Activated T-helper 1 cell treated with anti-CD3 and anti-CD28 coated beads, Interleukin-2, amount 50 U/mL, for 16 hours (primary cell): ENCODE measurements at places on chromosomes 7 and 10.

- no peak for DNase-seq
Observed at GRCh38 chr7:129872054-129872453, 80.7 kb downstream of the UBE2H start.

DNA sequence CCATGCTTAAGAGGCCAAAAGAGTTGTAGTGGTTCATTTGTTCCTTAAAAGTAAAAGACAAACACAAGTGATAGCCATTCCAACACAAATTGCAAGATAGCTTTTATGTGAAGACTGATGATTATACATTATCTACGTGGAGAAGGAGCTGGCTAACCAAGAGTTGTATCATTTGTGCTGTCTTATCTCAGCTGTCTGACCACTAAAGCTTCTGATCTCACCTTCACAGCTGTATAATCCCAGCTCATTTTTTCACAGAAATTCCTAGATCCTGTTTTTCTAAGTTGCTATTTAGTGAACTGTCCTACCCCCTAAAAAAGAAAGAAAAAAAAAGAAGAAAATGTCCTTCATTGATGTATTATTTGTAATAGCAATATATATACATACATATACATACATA is 9.8 kb downstream of the USP6NL start:
- no peak for DNase-seq

- DNase-seq: no peak
Observed at GRCh38 chr10:69686866-69687265, 56.8 kb downstream of the FAM241B start.

GRCh38 chr7:150972023-150972468 is 6.1 kb downstream of the KCNH2 start:
- DNase-seq: no peak

GRCh38 chr10:75272896-75273295 is 37.1 kb upstream of the COMTD1 start:
- no peak for DNase-seq

GRCh38 chr7:104962781-104963180 is 51.2 kb upstream of the KMT2E start:
- DNase-seq: no peak

GRCh38 chr7:120337308-120337907 is 64.4 kb downstream of the KCND2 start:
- DNase-seq: no peak

DNA sequence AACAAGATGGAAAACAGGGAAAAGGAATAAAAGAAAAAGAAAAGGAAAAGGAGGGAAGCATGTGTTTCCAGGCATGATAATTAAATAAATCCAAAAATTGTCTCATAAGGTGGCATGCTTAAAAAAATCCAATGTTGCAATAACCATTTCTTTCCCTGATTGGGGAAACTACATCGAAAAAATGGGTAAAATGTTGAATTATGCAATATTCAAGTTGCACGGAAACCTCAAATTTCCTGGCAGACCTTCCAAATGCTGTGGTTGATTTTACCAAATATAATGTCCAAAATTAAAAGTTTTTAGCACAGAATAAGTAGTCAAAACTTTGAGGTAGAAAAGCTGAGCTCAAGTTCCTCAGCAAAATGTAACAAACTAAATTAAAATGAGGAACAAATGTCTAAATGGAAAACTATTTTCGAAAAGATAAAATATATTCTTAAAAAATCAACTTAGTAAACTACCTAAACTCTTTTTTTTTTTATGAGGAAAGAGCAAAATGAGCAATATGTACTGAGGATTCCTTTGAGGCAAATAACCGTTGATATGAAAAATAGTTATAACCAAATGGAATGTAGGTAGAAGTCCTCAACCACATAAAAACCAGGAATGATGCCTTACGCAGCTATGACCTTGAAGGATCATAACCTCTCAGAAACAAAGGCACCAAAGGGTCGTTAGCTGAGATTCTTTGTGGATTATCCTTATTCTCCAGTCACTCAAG is 52.6 kb downstream of the MACC1 start:
- DNase-seq: no peak

GRCh38 chr10:26367771-26368170 is 70.4 kb upstream of the APBB1IP start:
- no peak for DNase-seq

GRCh38 chr7:100667331-100668068 is 6.0 kb upstream of the GNB2 start:
- DNase-seq: no peak

- DNase-seq: no peak
Observed at GRCh38 chr7:15334536-15335263, 227.1 kb downstream of the AGMO start.

DNA sequence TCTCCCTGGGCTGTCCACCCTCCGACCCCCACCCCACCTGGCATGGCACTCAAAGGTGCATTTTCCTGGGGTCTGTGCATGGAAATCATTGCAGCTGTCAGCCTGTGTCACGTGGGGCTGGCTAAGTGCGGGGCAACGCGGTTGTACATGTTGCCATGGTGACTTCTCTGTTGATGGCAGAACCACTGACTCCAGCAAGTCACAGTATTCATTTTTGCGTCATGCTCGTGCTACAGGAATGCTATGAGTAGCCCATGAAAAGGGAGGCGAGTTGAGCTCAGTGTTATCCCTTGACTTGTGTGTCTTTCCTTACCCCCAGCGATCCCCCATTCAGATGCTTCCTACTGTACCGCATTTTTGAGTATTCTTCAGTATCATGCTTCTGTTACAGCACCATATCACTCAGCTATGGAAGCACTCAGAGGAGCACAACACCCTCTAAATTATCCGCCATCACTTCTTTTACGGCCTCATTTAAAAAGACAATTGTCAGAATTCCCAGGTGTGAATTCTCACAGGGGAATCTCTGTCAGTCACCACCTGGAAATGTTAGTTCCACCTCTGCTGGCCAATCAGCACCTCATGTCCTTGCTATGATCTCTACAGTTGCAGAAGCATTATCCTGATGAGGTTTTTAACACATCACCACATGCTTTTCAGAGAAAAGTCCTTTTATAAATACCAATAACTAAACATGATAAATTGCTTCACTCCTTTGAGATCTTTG is 194.4 kb upstream of the C7orf33 start:
- no peak for DNase-seq

DNA sequence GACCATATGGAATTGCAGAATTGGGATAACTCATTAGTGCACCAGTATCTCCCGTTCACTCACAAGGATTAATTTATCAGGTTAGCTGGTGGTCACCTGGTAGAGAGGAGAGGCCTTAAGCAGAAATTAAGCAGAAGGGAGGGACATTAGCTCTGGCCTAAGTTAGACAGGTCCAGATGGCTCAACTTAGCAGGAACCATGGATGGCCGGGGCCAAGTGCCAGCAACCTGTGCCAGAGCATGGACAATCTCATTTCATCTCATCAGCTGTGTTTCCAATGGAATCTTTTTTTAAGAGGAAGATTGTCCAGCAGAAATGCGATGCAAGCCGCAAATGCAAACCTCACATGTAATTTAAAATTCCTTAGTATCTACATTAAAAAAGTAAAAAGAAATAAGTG is 82.2 kb downstream of the JCAD start:
- no peak for DNase-seq

- no peak for DNase-seq
Observed at GRCh38 chr7:122306320-122307227, 2.0 kb upstream of the FEZF1 start.

DNA sequence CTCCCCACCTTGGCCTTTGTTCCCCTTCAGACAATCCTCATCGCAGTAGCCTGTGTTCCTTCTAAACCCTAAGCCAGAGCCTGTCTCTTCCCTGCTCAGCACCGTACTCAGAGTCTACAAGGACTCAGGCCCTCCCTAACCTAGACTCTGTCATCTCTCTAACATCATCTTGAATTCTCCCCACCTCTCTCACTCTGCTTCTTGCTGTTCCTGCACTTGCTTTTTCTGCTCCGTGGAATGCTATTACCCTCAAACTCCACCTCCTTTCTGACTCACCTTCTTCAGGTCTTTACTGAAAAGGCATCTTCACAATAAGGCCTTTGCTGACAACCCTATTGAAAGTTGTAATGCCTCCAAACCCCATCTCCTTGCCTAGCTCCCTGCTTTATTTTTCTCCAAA is 141.0 kb downstream of the DKK1 start:
- no peak for DNase-seq

- peak; percentile 27 for DNase-seq
Observed at GRCh38 chr7:92685136-92686042, 95.2 kb upstream of the FAM133B start.

DNA sequence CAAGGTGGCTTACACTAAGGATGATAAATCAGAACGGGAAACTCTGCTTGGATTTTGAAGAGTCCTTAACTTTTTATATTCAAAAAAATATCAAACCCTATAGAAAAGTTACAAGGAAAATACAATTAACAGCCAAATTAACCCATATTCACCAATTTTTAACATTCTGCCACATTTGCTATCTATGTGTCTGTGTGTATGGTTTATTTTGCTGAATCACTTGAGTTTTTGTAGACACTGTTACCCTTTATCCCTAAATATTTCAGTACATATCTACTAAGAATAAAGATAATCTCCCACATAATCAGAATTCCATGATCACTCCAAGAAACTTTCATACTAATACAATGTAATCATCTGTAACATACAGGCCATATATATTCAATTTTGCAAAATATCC is 1.2 kb upstream of the SRPK2 start:
- no peak for DNase-seq
